ENCODE measurements at places on chromosomes 4 and X. TPM values are rescaled to one million over a fixed set of nuclear protein-coding genes. Genes with fewer than 3 reads are reported as not detected.

DNA sequence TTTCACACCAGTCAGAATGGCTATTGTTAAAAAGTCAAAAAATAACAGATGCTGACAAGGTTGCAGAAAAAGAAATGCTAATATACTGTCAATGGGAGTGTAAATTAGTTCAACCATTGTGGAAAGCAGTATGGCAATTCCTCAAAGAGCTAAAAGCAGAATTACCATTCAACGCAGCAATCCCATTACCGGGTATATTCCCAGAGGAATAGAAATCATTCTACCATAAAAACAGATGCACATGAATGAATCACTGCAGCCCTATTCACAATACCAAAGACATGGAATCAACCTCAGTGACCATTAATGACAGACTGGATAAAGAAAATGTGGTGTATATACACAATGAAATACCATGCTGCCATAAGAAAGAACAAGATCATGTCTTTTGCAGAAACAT, 243.0 kb downstream of the STPG2 start:
- no peak for DNase-seq

DNA sequence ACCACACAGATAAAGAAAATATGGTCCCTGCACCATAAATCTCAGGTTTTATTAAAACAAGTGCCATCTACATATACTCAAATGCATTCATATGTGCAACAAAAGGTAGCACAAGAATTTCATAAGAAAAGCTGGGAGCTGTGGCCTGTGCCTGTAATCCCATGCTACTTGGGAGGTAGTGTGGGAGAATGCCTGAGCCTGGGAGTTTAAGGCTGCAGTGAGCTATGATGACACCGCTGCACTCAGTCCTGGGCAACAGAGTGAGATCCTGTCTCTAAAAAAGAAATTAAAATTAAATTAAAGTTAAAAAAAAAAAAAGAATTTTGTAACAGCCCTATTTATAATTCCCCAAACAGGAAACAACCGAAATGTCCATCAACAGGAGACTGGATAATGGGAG, 81.3 kb upstream of the JADE1 start:
- DNase-seq = no peak

The NLGN4X gene
- 8.7 TPM for polyA plus RNA-seq

DNA sequence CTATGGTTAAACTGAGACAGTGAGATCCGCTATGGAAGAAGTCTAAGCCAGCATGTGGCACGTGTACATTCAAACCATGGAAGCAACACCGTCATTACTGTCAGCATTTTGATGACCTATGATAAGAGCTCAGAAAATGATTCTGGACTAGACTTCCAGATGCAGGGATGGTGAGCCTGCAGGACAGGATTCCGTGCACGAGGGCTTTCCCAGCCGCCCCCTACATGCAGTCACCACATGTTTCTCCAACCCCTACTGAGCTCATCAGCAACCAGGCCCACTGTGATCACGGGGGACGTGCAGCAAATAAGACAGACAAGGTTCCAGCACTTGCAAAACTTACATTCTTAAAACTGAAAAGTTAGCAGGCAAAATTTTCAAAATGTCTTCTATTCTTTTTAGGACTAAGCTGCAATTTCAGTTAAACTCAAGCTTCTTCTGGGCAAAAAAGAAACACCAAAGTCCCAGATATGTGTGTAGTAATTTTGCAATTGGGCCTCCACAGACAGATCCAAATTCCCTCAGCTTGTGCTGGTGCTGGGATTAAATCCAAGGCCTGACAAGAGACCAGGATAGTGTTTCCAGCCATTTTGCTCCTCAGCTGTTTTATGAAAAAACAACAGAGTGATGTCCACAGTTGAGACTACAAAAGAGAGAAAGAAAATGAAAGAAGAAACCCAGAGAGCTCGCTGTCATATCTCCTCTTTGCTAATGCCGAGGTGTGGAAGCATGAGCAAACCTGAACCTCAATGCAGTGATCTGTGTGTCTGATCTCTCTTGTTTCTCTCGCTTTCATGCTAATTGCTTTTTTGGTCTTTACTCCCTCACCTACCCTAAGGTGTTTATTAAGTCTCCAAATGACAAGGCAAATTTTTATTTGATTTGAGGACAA, 118.2 kb downstream of the AFAP1 start:
- DNase-seq = no peak

DNA sequence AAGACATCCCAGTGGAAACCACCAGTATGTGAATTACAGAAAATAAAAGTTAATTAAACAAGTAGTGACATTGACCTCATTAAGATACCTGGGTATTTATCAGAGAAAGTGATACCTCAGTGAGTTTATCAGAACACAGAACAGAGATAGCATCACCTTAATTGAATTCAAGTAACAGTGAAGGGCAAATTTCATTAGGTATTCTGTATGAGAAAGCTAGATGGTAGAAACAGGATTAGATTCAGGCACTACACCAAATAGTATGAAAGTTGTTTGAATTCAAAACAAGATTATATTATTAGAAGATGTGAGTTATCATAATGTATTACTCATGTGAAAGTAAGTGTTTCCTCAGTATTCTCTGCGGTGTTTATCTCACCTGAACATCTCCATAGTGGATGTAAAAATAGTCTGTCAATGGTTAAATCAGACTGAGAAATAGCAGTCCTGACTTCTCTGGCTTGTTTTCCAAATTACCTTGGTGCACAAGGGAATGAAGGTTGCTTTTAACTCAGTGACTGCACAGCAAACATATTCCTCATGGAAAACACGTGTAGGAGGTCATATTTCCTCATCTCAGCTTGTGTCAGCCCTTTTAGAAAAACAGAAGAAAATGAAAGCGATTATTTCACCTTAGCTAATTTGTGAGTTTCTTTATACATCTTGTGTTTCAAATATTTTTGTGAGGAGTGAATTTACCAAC, 79.9 kb upstream of the PCDH18 start:
- no peak for DNase-seq

The RS1 gene
- polyA plus RNA-seq = 0.12 TPM

GRCh38 chrX:147737690-147738089, 174.0 kb upstream of the FMR1 start:
- DNase-seq = no peak

The TRAPPC2 gene
- 28.6 TPM for polyA plus RNA-seq

GRCh38 chr4:17033025-17033767, 134.8 kb upstream of the LDB2 start:
- peak; percentile 71 for DNase-seq

- DNase-seq = peak; percentile 80
These were observed 125.1 kb downstream of the RAPGEF2 start for GRCh38 chr4:159227984-159228383.

- no peak for DNase-seq
These were observed 393.4 kb downstream of the PABPC4L start for GRCh38 chr4:133808151-133808550.

- no peak for DNase-seq
These were observed 114.8 kb upstream of the MAP9 start for GRCh38 chr4:155491336-155492120.

DNA sequence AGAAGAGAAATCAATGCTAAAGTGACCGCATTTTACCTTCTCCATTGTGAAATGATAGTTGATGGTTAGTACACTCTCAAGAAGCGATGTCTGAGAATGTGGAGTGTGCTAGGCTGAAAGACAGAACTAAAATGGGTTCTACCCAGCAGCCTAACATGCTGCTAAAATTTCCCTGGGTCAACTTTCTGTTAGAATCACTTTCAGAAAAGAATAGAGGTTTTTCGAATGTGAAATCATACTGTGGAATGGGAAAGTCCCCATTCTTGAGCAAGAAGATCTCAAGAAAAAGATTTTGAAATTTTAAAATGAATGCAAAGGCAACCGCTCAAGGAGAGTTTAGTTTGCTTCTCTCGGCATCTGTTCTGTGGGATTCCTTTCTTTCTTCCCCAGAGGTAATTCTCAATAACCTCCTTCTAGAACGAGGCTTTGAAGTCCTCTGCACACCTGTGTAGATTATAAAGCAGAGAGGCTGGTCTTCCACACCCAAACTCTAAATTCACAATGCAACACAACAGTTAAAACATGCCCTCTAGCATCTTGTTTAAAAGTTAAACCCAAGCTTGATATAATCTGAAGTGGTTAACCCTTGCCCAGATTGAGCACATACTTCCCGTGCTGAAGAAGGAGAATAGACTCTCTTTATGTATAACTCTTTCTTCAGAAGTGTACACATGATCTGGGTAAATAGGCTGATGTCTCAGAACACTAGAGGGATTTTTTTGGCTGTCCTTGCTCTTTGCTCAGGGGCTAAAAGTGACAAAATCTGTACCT, 208.7 kb upstream of the KLF3 start:
- no peak for DNase-seq

The TSPAN6 gene
- polyA plus RNA-seq = 158 TPM

The HS3ST1 gene
- 1.4 TPM for polyA plus RNA-seq

GRCh38 chr4:129240816-129241215, 144.9 kb downstream of the C4orf33 start:
- no peak for DNase-seq

GRCh38 chr4:80171251-80171650, 26.1 kb upstream of the PRDM8 start:
- DNase-seq = no peak

The P2RY10 gene
- polyA plus RNA-seq = not detected

GRCh38 chrX:69616457-69617203, 717 bp downstream of the EDA start:
- no peak for DNase-seq

GRCh38 chrX:68789966-68790365, 38.9 kb upstream of the EFNB1 start:
- DNase-seq = no peak

DNA sequence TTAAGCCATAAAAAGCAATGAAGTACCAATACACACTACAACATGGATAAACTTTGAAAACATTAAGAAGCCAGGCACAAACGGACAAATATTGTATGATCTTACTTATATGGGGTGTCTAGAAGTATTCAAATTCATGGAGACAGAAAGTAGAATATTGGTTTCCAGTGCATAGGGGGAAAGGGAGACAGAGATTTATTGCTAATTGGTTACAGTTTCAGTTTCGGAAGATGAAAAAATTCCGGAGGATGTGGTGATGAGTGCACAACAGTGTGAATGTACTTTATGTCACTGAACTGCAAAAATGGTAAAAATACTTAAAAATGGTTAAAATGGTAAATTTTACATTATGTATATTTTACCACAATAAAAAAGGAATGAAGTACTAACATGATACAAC, 5.1 kb upstream of the PRDX4 start:
- no peak for DNase-seq

- no peak for DNase-seq
These were observed 135.6 kb downstream of the CHIC2 start for GRCh38 chr4:53928825-53929224.

DNA sequence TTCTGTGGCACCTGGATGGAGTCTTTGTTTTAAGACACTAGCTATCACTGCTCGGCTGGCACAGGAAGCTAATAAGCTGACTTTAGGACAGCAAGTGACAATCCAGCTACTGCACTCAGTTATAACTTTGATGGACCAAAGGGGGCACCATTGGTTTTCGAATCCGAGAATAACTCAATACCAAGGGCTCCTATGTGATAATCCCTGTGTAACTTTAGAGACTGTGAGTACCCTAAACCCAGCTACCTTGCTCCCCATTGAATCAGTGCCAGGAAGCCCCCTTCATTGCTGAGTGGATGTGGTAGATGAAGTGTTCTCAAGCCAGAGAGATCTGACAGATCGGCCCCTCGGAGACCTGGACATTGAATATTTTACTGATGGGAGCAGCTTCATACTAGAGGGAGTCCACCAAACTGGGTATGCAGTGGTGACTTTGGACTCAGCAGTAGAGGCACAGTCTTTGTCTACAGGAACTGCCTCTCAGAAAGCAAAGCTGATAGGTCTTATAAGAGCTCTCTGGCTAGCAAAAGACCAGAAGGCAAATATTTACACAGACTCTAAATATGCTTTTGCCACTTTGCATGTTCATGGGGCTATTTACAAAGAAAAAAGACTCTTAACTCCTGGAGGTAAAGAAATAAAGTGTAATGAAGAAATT, 35.5 kb upstream of the UGT2B7 start:
- no peak for DNase-seq

GRCh38 chr4:75004755-75005668, 72.1 kb downstream of the PARM1 start:
- DNase-seq = no peak

DNA sequence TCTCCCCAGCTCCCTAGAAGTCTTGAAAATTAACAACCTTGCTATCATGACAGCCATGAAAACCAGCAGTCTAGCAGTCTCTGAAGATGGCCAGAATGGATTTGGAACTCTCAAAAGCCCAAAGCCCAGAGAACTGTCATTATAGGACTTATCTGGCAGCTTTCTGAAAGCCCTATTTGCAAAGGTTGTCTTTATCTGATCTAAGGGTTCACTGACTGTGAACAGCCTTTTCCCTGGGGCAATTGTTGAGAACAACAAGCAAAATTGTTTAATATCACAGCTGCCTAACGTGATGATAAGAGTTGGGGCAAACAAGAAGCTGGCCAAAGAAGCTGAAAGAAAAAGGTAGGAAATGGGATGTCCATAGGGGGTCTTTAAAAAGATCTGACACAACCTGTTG, 20.9 kb upstream of the KLHL8 start:
- no peak for DNase-seq

DNA sequence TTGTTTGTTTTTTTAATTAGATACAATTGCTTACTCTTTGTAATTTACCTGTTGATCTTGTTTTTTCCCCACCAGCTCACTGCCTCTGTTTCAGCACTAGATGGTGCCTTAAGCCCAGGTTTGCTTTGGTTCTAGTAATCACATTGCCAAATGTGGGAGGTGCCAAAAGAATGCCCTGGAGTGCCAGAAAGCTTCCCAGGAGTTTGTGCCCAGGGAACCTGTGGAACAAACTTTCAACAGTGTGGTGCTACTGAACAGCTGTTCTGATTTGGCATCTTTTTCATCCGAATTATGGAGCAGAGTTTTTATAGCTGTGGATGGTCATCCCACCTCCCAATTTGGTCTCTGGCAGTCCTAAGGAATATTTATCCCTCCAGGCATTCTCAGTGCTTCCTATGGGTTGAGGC, 1000.7 kb downstream of the STIM2 start:
- peak; percentile 8 for DNase-seq

GRCh38 chr4:45350438-45350837, 624.1 kb upstream of the GNPDA2 start:
- DNase-seq = no peak

GRCh38 chrX:18889346-18890048, 94.4 kb downstream of the PHKA2 start:
- no peak for DNase-seq

- peak; percentile 70 for DNase-seq
These were observed 84.4 kb downstream of the STOX2 start for GRCh38 chr4:183989461-183989860.

The TEX13A gene
- not detected for polyA plus RNA-seq

DNA sequence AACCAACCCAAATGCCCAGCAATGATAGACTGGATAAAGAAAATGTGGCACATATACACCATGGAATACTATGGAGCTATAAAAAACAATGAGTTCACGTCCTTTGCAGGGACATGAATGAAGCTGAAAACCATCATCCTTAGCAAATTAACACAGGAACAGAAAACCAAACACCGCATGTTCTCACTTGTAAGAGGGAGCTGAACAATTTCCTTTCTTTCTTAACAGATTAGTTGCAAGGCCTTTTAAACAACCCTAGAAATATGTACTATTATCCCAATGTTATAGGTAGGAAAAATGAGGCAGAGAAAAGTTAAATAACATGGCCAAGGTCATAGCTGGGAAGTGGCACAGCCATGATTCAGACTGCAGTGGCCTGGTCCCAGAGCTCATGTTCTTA, 5.8 kb upstream of the OCIAD2 start:
- DNase-seq = no peak

- DNase-seq = no peak
These were observed 4.7 kb downstream of the PDE6B start for GRCh38 chr4:629915-630641.

The CCKAR gene
- not detected for polyA plus RNA-seq

The CDS1 gene
- 30.0 TPM for polyA plus RNA-seq

- DNase-seq = no peak
These were observed 20.6 kb downstream of the F11 start for GRCh38 chr4:186286581-186286980.

GRCh38 chr4:140004922-140005627, 148.9 kb downstream of the MAML3 start:
- peak; percentile 16 for DNase-seq

Measured in renal pelvis (tissue), 12 donors.